ENCODE measurements at places on chromosomes 1 and 21.
A peak's percentile ranks its signal among the peaks of the same experiment; 100 is the strongest.

- no peak for DNase-seq
Observed at GRCh38 chr1:7366955-7367665, 404.0 kb upstream of the VAMP3 start.

- DNase-seq = peak; percentile 36
Observed at GRCh38 chr1:42747125-42747524, 7.1 kb upstream of the CLDN19 start.

DNA sequence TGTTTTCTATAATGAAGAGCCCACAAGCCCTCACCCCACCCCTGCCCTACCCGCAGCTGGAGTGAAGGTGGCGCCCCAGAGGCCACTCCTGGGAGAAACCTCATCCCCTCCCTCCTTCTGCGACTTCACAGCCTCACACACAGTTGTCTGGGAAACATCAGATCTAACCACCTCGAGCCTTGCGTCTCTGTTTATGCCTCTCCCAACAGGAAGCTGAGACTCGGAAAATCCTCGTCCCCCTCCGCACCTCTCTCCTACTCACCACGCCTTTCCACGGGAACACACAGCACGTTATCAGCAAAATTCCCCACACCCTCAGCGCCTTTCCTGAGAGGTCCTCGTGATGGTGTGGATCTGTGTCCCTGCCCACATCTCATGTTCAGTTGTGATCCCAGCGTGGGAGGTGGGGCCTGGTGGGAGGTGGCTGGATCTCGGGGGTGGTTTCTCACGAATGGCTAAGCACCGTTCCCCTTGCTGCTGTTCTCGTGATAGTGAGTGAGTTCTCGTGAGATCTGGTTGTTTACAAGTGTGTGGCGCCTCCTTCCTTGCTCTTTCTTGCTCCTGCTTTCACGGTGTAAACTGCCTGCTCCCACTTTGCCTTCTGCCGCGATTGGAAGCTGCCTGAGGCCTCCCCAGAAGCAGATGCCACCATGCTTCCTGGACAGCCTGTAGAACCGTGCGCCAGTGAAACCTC is 190.6 kb downstream of the KIF26B start:
- DNase-seq = no peak

GRCh38 chr1:117003223-117003875 is 1.8 kb downstream of the CD101 start:
- no peak for DNase-seq

DNA sequence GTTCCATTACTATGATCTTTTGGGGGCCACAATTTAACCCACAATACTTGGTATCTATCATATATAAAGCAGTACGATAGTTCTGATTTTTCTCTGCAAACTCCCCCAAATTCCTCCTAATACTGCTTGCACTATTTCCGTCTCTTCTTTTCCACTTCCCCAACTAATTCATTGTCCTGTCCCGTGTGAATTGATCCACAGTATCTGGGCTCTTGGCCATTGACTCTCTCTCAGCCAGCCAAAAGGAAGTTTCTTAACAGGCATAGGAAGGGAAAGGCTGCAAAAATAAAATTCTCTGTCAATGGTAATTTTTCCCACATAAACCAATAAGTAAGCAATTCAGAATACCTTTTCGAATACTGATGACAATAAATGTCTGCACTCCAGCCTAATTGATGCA is 91.7 kb upstream of the DSCAM start:
- no peak for DNase-seq

- DNase-seq = no peak
Observed at GRCh38 chr1:181111559-181111958, 23.1 kb downstream of the IER5 start.

DNA sequence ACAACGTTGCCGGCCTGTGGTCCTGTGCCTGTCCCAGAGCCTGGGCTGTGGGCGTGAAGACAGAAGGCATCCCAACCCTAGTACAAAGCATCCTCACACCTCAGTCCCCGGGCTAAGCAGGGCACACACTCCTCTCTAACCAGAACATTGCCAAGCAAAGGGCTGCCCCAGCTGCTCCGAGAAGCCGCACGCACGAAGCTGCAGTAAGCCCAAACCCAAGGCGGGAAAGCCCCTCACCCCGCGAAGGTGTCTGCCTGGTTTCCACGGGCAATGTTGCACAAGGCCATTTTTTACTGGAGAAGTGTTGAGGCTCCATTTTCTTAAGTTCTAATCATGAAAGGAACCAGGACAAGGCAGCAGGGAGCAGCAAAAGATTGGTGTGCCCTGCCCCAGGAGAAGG is 519.0 kb downstream of the NPHP4 start:
- DNase-seq = no peak

- DNase-seq = no peak
Observed at GRCh38 chr1:15709226-15709625, 25.1 kb downstream of the PLEKHM2 start.

DNA sequence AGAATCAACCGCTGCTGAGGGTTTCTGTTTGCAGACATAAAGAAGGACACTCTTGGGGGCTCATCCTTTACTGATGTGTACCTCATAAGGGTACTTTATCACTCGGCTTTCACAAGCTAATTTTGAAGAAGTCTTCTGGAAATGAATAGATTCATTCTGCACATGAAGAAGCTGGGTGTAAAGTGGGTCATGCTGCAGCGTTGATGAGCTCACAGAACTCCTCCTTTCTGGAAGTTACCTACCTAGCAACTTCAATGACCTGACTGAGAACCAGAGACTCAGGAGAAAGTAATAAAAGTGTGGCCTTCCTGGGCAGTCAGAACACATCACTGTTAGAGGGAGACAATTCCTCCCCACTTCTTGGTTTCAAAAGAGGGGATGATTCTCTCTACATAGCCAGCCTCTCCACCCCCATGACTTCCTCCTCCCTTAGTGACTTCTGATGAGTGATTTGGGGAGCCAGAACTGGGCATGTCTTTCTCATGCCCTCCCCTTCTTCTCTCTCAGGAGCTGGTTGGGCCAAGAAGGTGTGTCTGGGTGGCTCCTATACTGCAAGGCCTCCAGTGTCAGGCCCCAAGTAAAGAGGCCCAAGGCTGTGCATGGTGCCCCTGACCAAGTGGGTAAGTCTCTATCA is 27.0 kb downstream of the PCNX2 start:
- no peak for DNase-seq

DNA sequence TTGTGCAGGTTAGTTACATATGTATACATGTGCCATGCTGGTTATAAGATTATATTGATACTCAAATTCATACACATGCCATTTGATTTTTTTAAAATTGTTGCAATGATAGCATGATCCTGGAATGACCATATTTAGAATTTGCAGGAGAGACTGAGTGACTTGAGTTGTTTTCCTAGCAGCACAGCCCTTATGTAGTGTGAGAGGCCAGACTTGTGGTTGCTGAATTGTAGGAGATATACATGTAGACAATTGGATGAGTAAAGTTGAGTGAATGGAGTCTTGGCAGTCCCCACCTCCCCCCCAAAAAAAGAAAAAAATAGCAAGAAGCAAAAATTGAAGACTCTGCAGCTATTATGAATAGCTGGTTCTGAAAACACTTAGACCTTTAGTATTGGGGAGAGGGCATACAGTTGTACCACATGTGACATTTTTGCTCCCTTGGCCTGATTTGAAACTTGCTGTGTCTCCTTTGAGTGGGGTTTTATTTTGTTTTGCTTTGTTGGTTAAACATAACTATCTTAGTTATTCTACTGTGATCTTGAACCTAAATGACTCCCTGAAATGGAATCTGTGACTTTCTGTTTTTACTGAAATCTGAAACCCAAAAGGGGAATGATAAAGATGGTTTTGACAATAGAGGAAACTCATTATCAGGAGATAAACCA is 280.3 kb downstream of the HMCN1 start:
- peak; percentile 60 for DNase-seq

GRCh38 chr1:154902938-154903566 is 33.0 kb upstream of the KCNN3 start:
- no peak for DNase-seq

GRCh38 chr1:115479055-115479482 is 141.0 kb upstream of the NGF start:
- DNase-seq = no peak

DNA sequence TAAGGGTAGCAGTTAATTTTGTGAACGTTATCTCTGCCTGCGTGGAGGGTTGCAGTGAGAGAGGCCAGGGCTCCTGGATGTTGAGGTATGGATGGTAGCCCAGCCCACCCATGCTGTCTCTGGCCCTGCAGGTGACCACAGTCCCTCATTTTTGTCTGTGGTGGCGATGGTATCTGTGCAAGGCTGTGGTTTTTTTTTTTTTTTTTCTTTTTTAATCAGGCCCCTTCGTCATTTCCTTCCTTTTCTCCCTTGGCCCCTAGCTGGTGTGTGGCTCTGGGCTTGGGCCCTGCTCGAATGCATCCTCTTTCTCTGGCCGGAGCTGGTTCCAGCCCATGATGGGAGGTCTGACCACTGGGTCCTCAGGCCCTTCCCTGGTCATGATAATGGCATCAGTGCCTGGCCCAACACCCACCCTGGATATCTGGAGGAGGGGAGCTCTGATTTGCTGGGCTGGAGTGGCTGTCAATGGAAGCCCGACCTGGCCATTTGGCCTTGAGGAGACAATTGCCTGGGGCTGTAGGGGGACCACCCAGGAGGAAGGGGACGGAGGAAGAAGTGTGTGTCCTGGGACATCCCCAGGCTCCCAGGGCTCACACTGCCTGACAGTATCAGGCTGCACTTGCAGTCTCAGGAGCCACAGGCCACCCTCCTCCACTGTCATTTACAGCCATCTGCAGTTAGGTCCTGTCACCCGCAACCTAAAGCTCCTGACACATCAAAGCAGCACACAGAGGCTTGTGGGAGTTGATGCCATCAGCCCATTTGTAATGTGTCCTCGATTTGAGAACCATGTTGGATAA is 8.1 kb upstream of the RNF187 start:
- DNase-seq = no peak

DNA sequence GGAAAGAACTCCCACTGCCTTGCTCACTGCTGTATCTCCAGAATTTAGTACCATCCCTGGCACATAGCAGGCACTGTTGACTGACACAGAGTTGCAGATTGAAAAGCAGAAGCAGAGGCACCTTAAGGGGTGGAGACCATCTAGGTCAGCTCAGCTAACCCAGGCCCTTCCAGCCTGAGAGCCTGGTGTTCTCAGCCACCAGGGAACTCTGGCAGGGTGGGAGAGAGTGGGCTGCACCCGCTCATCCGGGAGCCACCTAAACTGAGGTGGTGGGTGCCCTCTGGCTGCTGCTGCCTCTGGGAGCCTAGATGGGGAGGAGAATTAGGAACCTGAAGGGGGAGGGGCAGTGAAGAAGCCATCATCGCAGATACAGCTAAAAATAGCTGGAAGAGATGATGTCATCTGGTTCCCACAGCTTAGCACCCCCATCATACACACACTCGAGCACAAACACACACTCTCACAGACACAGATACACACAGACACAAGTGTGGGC is 1.5 kb upstream of the TSPAN1 start:
- peak; percentile 18 for DNase-seq

DNA sequence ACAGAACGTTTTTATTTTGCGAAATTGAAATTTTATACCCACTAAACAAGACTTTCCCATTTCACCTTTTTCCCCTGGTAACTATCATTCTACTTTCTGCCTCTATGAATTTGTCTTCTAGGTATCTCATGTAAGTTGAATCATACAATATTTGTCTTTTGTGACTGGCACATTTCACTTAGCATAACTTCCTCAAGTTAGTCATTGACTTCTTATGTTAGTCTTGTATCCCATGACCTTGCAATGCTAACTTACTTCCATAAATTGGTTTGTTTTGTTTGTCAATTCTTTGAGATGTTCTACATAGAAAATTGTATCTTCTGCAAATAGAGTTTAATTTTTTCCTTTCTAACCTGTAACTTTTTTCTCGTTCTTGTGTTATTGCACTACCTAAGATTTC is 26.9 kb downstream of the SH3BP5L start:
- DNase-seq = no peak

- DNase-seq = peak; percentile 67
Observed at GRCh38 chr1:941588-942383, 17.3 kb downstream of the NOC2L start.

- no peak for DNase-seq
Observed at GRCh38 chr1:6350416-6351088, 43.0 kb downstream of the ACOT7 start.

DNA sequence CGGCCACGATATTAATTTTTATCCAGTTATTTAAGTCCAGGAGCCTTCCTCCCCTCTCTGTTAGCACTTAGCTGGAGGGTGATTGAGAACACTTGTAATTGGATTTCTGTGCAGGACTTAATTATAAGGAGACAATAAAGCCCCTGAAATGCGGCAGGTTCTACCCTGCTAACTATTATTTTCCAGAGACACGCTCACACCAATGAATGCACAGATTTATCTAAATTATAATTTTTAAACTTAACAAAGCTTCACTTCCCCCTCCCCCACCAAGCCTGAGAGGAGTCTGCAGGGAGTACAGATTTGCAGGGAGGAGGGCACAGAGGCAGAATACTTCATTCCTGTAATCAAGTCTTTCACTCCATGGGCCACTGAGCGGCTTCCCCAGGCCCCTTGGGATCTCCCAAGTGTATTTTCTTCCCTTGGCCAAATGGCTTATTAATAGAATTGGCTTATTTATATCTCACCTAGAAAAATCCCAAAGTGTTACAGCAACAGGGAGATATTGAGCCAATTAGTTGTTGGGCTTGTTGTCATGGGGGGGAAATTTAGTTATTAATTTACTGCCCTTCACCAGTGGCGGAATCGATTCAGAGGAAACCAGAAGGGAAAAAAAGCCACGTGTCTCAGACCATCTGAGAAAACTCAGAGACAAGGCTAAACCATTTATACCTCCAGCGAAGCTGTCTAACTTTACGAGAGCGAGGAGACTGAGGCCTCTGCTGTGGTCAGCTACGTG is 99.0 kb upstream of the CD34 start:
- no peak for DNase-seq

- peak; percentile 65 for DNase-seq
Observed at GRCh38 chr1:210231846-210232510, 618 bp upstream of the SERTAD4 start.

- no peak for DNase-seq
Observed at GRCh38 chr1:8847990-8848389, 30.5 kb downstream of the ENO1 start.

DNA sequence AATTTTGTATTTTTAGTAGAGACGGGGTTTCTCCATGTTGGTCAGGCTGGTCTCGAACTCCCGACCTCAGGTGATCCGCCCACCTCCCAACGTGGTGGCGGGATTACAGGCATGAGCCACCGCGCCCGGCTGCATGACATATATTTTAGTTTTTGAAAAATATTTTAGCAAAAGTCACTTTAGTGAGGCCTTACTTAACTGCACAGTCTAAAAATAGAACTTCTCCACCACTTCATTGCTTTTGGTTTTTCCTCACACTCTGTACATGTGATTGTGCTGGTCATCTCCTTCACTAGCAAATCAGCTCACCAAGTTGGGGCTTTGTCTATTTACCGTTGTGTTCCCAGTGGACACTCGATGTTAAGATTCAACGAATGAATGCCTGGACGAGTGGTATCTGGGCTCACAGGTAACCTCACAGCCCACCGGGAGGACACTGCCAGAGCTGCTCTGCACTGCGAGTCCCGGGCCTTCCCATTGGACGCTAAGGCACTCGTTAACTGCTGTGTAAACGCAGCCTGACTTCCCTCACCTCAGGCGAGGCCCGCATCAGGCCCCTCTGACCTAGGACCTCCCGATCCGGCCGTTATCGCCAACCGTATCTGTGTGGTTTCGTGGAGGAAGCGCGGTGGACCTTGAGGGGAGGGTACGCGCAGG is 14.0 kb upstream of the ZNF692 start:
- DNase-seq = peak; percentile 66

Measured in fibroblast of pulmonary artery (primary cell).